Smooth muscle cell of the coronary artery (primary cell): ENCODE measurements at places on chromosomes 16 and 17. TPM values are rescaled to one million over a fixed set of nuclear protein-coding genes. Genes with fewer than 3 reads are reported as not detected.

YBX2 gene
- not detected in 2 replicates for total RNA-seq

CA10 gene
- not detected in 2 replicates for total RNA-seq

KRTAP9-4 gene
- not detected in 2 replicates for total RNA-seq

TBX6 gene
- under 0.01 and 0.12 TPM in 2 replicates for total RNA-seq

MEIOC gene
- total RNA-seq = 0.08 TPM in 1 of 2 replicates, not detected in the other
